ENCODE measurements at places on chromosomes 3 and 15.

- DNase-seq: no peak
Measured at GRCh38 chr3:178246004-178246403, 290.2 kb upstream of the KCNMB2 start.

GRCh38 chr3:39460677-39461076 lies 6.8 kb upstream of the MOBP start:
- peak; percentile 54 for DNase-seq

DNA sequence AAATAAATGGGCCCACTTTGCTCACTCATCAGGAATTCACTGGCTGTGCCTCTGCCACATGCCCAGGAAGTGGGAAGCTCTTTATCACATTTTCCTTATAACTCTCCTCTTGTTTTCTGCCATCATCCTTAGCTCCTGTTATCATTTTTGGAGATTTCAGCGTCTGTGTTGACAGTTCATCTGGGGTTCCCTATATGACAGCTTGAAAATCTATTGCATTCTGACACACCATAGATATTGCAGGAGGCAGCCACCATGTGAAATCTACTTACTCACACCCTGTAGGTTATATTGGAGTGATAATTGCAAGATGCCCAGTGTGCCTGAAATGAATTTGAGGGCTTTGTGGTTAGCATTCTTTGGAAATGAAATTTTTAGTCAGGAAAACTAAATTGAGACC lies 132.9 kb downstream of the RYR3 start:
- no peak for DNase-seq

- DNase-seq: no peak
Measured at GRCh38 chr15:63035253-63035652, 7.3 kb upstream of the TPM1 start.

DNA sequence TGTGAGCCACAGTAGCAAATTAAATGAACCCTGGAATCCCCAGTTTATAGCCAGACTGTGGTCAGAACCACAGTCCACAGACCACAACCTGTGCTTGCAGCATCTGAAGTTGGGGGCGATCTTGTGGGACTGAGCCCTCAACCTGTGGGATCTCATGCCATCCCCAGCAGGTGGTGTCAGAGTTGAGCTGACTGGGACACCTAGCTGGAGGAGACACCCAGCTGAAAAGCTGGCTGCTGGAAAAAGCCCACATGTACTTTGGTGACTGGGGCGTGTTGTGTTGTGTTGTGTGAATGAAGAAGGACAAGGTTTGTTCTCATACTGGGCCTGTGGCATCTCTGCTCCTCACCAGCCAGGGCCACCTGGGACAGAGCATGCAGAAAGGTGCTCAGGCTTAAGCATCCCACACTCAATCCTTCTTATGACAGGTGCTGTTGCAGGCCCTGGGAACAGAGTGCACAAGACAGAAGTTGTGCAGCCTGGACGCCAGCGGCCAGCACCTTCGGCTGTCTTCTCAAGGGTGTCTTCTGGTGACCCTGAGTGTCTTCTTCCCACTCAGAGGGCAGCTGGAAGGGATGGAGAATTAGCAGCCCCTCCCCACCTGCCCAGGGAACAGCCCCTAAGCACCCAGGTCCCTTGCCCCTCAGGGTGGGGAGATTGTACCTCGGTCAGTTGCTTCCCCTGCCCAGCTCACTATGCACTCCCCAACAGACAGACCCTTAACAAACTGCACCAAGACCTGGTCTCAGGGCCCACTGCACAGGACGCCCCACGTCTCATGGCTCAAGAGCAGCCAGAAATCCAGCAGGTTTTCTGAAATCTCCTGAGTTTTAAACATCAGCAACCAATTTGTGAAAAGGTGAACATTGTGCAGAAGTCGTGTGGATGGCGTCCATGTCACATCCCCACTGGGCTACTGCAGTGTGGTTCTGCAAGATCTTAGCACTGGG lies 2.2 kb upstream of the UROC1 start:
- DNase-seq: no peak

DNA sequence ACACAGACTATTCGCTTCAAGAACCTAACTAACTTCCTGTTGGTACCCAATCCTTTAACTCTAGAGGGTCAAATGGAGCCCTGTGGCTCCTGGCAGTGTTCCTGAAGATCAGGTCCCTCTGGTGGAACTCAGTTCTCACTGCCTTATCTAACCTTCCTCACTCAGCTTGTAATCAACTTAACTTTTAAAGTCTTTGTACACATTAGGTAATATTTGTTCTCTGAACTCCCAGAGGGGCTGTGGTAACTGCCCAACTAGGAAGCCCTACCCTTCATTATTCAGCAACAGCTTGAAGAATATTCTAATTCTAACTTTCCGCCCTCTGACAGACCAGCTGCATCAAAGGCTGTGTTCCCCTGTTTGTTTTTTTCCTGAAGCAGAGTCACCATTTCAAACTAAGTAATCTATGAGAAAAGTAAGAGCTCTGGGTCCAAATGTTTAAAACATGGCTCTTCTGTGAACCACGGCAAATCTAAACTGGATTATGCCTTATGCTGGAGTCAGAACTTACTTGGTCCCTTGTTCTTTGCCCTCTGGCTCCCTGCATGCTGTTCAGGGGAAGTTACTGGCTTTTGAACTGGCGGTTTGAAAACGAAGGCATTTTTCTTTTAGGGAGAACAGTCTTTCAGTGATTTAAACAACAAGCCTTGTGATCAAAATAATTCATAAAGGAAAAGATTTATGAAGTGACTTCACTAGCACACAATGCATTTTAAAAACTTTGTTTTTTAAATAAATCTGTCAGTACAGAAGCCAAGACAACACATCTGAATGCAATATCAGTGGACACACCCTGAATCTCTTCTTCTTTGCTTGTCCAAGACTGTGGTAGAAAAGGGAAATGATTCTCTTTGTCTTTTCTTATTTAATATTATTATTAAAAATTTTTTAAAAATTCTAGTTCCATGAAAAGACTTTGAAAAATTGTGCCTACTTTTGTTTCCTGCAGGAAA lies 365.6 kb downstream of the TIGIT start:
- DNase-seq: no peak

DNA sequence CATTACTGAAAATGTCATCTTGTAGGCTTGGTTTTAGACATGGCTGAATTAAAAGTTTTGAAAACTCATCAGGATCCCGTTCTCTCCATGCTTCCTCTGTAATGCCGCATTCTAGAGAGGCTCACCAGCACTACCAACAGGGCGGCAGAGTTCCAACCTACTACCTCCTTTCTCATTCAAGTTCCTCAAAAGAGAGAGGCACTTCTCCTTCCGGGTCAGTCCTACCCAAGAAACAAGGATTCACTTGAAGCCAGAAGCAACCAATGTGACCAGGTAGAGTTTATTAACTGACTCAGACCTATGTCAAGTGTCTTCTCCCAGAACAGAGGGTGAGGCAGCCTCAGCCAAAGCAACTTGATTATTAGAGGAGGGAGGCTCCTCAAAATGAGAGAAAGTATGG lies 59.8 kb upstream of the GYG1 start:
- DNase-seq: no peak

GRCh38 chr3:110413266-110413665 lies 658.4 kb upstream of the NECTIN3 start:
- DNase-seq: no peak

DNA sequence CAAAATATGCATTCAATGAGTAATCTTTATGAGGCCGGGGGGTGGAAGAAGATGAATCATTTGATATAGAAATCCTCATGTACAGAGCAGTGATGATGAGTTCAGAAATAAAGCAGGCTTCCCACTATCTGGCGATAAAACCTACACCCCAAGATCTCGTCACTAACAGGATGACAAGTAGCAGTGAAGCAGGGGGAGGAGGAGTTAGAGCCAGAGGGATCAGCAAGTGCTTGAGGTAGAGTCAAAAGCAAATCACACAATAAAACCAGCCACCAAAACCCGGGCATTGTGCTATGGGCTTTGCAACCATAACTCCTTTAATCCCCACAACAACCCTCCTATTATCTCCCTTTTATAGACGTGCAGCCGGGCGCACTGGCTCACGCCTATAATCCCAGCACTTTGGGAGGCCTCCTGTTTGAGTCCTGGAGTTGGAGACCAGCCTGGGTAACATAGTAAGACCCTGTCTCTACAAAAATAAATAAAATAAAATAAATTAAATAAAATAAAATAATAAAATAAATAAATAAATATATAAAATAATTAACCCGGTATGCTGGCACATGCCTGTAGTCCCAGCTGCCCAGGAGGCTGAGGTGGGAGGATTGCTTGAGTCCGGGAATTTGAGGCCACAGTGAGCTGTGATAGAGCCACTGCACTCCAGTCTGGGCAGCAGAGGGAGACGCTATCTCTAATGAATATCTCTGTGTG lies 53.0 kb downstream of the STARD5 start:
- DNase-seq: no peak

GRCh38 chr3:139770577-139770976 lies 92.8 kb upstream of the NMNAT3 start:
- DNase-seq: no peak

DNA sequence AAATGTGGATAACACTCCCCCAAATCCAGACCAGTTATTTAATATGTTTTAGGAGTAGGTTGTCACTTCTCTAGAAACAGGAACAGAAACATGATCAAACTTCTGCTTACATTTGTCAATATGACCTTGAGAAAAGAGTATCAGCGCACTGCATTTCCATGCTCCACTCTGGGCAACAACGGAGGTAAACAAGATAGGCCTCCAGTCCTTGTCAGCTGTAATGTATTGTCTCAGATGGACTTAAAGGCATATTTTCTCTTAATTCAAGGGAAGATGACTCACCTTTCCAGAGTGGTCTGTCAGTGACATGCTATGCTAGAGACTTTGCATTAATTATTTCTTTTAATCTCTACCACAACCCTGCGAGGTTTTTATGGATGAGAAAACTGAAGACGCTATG lies 51.6 kb upstream of the TCF12 start:
- DNase-seq: no peak

- DNase-seq: no peak
Measured at GRCh38 chr15:41849204-41849603, 10.6 kb downstream of the PLA2G4B start.

- DNase-seq: no peak
Measured at GRCh38 chr3:108127301-108127988, 36.6 kb upstream of the CD47 start.

DNA sequence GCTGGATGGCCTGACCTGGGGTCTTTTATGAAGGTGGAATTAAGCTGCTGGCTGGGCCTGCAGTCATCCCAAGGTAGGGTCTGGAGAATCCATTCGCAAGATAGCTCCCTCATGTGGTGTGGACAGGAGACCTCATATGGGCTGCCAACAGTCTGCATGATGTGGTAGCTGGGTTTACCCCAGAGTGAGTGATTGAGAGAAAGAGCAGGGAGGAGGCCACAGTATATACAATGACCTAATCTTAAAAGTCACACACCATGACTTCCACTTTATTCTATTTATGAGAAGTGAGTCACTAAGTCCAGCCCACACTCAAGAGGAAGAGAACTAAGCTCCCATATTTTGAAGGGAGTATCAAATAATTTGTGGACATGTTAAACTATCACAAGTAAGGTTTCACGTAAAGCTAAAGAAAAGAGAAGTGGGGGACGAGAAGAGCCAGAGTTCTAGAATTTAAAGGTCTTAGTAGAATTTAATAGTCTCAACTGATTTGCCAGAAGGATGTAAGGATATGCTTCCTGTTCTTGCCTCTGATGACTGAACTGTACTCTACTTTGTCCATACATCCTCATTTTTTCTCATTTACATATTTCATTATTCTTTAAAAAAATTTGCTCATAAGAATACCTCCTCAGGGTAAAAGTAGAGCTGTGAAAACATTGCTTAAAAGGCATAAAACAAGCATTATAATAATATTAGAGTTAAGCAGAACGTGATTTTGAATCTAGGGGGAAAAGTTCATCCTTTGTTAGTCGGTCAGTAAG lies 184.4 kb downstream of the PEX5L start:
- no peak for DNase-seq

DNA sequence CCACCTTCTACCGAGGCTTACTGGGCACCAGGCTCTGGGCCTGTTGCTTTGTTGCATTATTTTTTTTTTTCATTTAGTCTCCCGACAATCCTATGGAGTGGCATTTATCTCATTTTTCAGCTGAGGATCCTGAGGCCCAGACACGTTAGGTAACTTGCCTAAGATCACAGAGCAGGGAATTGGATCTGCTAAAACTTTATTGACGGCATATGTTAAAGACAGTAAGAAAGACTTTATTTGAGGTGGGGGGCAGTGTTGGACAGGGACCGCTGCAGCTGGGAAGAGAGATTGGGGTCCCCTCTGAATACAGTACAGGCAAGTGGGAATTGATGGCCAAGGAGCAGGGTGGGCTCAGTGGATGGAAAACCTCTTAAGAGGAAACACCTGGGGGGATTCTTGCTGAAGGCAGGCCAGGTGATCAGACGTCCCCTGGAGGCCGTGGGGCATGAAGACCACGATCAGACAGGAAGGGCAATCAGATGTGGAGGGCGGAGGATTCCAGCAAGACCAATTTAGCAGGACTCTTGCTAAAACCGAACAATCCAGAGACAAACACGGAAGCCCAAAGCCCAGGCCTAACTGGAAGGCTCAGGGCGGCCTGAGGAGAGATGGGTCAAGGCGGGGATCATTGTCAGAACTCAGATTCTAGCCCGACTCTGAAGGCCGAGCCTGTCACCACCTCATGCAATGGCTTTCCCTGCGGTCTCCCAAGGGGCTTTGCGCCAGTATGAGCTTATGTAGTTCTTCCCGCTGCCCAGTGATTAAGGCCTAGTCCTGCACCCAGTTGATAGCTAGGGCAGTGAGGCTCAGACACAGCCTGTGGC lies 53.7 kb downstream of the RGMA start:
- DNase-seq: no peak
